Cerebellum (tissue), 4 donors: ENCODE measurements at places on chromosomes 1 and 21.

- DNase-seq, result no peak
Observed at GRCh38 chr1:156373546-156373945, 4.5 kb downstream of the RHBG start.

- no peak for DNase-seq
Observed at GRCh38 chr1:154219541-154219940, 1.2 kb upstream of the UBAP2L start.

- DNase-seq, result no peak
Observed at GRCh38 chr1:77031106-77031662, 163.9 kb downstream of the ST6GALNAC5 start.

GRCh38 chr1:91555821-91556531, 55.3 kb downstream of the CDC7 start:
- no peak for DNase-seq

DNA sequence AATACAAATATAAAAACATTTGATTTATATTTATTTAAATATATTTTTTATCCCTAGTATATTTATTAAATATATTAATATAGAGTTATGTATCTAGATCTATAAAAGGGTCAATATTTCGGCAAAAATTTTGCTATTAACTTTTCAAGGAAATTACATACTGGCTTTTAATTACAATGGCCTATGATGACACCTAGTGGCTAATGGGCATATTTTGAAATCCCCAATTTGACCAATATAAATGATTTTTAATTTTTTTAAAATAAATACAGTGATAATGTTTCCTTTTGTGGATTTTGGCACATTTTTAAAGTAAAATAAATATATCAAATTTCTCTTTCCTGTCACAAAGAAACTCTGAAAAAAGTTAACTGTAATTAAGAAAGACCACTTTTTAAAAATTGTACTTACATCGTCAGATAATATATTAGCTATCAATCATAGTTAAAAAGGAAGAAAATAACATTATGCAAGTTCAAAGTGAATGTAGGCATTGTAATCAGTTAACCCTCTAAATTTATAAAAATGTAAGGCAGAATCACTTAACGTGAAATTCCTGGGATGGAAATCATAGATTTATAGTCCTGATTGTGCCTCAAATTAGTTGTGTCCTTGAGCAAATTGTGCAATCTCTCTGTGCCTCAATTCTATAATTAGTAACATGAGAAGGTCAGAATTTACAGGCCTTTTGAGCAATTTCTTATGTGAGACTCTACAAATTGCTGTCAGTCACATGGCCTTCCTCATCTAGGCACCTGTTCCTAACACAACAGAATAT, 25.6 kb upstream of the RGS13 start:
- DNase-seq, result peak; percentile 1
